ENCODE measurements at places on chromosomes 6 and 20.

- peak overlapping the region; percentile 79 for H3K27ac ChIP-seq
- H3K4me3 ChIP-seq = no peak overlapping the region
- H3K36me3 ChIP-seq = no peaks in the 10 kb centered on the region
These were observed 331.8 kb downstream of the GJA1 start for GRCh38 chr6:121767211-121767610.

DNA sequence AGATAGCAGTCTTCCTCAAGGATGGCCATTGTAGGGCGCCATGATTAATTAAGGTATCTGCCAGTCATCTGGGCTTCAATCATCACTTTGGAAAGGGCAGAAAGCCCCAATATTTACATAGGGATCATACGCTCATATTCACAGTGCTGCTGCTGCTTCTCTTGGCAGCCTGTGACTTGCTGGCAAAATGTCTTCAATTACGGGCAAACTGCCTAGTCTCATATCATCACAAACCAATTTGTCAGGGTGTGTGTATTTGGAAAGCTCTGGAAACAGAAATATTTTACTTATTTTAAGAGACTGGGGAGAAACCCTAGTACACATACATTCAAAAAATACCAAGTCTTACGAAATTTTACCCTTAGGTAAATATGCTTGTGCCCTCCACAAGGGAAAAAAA is 77.6 kb downstream of the SAMD5 start:
- H3K4me3 ChIP-seq = no peak overlapping the region
- H3K27ac ChIP-seq = no peak overlapping the region
- DNase-seq = peak; percentile 88
- no peaks in the 10 kb centered on the region for H3K27me3 ChIP-seq
- H3K36me3 ChIP-seq = no peaks in the 10 kb centered on the region

DNA sequence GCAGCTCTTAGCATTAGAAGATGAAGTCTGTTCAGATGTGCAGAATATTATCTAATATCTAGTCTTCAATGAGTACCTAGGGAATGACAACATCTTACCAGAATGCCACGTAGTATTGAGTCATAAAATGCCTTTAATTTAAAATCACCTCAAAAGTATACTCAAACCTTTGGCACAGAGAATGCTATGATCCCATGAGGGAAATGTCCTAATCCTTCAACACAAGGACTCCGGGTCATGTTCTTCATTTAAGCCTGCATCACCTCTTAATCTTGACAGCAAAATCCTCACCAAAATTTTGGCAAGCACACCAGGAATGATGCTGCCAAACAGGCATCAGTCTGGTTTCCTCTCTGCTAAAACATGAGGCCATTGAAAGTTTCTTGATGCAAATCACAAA is 23.6 kb upstream of the MARCKS start:
- DNase-seq = peak; percentile 52
- H3K27ac ChIP-seq = no peak overlapping the region
- no peaks in the 10 kb centered on the region for H3K4me1 ChIP-seq
- no peak overlapping the region for H3K4me3 ChIP-seq

DNA sequence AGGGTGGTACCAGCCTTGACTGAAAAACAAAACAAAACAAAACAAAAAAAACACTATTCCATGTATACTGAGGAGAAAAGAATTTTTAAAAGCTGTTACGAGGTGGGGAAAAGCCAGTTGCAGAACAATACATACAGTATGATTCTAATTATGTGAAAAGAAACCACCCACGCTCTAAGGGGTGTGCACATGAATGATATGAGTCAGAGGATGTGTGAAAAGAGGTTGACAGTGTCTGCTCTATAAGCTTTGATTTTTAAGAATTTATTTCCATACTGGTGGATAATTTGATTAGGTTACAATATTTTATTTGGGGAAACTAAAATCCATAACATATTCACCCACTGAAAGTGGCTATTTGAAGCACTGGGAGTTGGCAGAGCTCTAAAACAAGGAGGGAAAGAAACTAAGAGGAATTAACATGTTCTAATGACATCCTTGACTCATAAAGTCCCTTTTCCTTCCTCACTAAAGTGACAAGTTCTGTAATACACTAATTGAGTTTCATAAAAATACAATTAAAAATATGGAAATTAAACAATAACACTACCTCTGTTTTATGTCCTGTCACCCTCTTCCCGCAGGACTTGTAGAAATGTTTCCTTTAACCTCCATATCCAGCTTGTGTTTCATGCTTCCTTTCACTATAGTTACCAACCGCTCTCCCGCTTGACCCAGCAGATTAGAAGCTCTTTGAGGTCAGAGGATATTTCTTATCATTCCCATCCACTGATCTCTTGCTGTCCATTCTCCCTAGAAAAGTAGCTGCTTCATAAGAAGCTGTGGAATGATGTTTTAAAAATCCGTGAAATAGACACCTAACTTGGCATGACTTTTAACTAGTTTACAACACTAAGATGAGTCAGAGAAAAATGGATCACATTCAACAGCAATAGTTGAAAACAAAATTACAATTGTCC is 118.6 kb upstream of the CCDC28A start:
- no peak overlapping the region for H3K27ac ChIP-seq
- DNase-seq = peak; percentile 16
- peaks cover 4% of the 10 kb centered on the region for H3K4me1 ChIP-seq
- no peak overlapping the region for H3K4me3 ChIP-seq

DNA sequence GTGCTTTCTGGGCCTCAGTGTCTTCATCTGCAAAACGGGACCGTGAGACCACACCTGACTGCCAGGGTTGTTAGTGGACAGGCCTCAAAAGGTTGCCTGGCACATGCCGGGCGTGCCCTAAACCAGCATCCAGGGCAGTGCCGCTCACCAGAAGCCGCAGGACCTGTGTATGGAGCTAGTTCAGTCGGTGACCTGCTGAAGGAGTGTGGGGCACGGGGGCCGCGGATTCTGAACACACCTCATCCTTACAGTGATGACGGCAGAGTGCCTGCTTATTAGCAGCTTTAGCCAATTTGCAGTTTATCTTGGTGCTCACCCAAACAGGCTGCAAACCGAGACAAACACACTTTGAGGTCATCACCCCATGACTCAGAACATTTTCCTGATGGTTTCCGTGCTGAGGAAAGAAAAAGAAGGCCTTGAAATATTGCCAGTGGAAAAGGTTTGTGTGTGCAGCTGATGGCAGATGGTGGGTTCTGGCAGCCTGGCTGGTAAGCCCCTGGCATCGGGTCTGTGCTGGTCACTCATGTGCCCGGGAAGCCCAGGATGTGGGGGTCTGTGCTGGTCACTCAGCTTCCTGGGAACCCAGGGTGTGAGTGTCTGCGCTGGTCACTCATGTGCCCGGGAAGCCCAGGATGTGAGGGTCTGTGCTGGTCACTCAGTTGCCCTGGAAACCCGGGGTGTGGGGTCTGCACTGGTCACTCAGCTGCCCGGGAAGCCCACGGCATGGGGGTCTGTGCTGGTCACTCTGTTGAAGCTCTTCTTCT is 153.8 kb downstream of the ERMARD start:
- peak overlapping the region; percentile 29 for H3K27ac ChIP-seq
- DNase-seq = peak; percentile 49
- H3K4me3 ChIP-seq = no peak overlapping the region

GRCh38 chr6:170147056-170147787 is 143.7 kb downstream of the DLL1 start:
- H3K4me3 ChIP-seq = no peak overlapping the region
- peaks cover 36% of the 10 kb centered on the region for H3K4me1 ChIP-seq
- peaks cover 23% of the 10 kb centered on the region for H3K27me3 ChIP-seq
- H3K36me3 ChIP-seq = no peaks in the 10 kb centered on the region
- H3K27ac ChIP-seq = no peak overlapping the region

GRCh38 chr6:43575105-43575771 is 600 bp downstream of the XPO5 start:
- H3K27ac ChIP-seq = peak overlapping the region; percentile 85
- H3K36me3 ChIP-seq = peaks cover 22% of the 10 kb centered on the region
- no peak for DNase-seq
- peaks cover 9% of the 10 kb centered on the region for H3K4me1 ChIP-seq
- H3K4me3 ChIP-seq = peak overlapping the region; percentile 98

- H3K27me3 ChIP-seq = no peaks in the 10 kb centered on the region
- no peaks in the 10 kb centered on the region for H3K36me3 ChIP-seq
- H3K4me3 ChIP-seq = no peak overlapping the region
- no peak overlapping the region for H3K27ac ChIP-seq
These were observed 147.1 kb upstream of the MARCKS start for GRCh38 chr6:113709936-113710509.

- no peaks in the 10 kb centered on the region for H3K27me3 ChIP-seq
- no peak overlapping the region for H3K4me3 ChIP-seq
- no peak for DNase-seq
- H3K36me3 ChIP-seq = no peaks in the 10 kb centered on the region
- H3K4me1 ChIP-seq = no peaks in the 10 kb centered on the region
- H3K27ac ChIP-seq = no peak overlapping the region
These were observed 200.5 kb downstream of the PLCB4 start for GRCh38 chr20:9269280-9269971.

- no peaks in the 10 kb centered on the region for H3K36me3 ChIP-seq
- H3K4me1 ChIP-seq = no peaks in the 10 kb centered on the region
- no peak overlapping the region for H3K27ac ChIP-seq
- DNase-seq = no peak
- no peaks in the 10 kb centered on the region for H3K27me3 ChIP-seq
- H3K4me3 ChIP-seq = no peak overlapping the region
These were observed 35.7 kb upstream of the ARID1B start for GRCh38 chr6:156741287-156742073.

- no peak overlapping the region for H3K27ac ChIP-seq
- no peak overlapping the region for H3K4me3 ChIP-seq
- H3K27me3 ChIP-seq = no peaks in the 10 kb centered on the region
- DNase-seq = no peak
These were observed 47.9 kb upstream of the ARID1B start for GRCh38 chr6:156729248-156729647.

GRCh38 chr6:5214570-5215052 is 46.1 kb downstream of the LYRM4 start:
- H3K4me1 ChIP-seq = peaks cover 7% of the 10 kb centered on the region
- DNase-seq = peak; percentile 22
- H3K27me3 ChIP-seq = no peaks in the 10 kb centered on the region
- no peak overlapping the region for H3K27ac ChIP-seq
- H3K4me3 ChIP-seq = no peak overlapping the region
- H3K36me3 ChIP-seq = peaks cover 7% of the 10 kb centered on the region

DNA sequence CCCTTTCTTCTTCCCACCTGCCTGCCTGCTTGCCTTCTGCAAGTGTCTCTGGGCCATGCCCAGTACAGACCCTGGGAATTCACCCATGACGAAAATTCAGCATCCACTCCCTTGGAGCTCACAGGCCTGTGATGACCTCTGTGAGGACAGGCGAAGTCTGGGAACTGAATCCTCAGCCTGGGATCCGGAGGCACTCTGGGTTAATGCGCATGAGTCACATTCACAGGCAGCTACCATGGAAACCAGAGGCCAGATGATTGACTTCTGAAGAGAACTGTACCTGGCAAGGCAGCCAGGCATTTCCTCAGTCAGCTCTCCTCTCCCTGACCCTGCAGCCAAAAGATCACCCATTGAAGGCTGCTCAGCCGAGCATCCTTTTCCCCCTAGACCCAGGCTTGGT is 41.0 kb downstream of the SLC9A8 start:
- H3K4me1 ChIP-seq = peaks cover 7% of the 10 kb centered on the region
- no peaks in the 10 kb centered on the region for H3K27me3 ChIP-seq
- no peak overlapping the region for H3K27ac ChIP-seq

DNA sequence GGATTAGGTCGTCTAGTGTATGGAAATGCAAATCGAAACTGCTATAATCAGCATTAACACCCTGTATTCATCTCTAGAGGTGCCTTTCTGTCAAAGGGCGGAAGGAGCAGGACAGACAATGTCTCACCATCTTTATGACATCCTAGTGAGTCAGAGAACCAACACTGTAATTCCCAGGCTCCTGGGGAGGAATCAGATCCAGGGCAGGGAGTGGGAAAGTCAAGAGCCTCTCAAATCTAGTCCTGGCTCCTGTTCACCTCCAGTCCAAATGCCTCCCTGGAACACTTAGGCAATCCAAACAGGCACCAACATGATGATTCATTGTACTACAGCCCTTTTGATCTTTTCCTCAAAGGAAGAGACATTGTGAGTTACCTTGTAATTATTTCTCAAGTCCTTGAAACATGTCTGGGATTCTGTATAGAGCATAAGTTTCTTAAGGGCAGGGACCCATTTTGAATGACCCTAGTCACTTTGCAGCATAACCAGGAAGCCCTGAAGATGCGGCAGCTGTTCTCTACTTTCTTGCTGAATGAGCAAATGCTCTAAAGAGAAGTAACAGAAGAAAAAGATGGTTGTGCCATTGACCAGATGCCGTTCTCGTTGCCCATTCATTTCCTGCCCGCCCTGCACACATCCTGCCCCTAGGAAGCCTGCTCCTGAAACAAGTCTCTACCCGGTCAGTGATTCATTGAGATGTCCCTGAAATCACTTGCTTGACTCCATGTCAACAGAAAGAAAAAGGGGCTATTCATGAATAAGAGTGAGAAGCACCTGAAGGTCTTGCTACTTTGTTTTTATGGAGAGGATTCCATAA is 112.8 kb upstream of the JARID2 start:
- H3K4me1 ChIP-seq = no peaks in the 10 kb centered on the region
- DNase-seq = peak; percentile 19
- no peak overlapping the region for H3K4me3 ChIP-seq
- H3K27ac ChIP-seq = no peak overlapping the region
- no peaks in the 10 kb centered on the region for H3K27me3 ChIP-seq
- no peaks in the 10 kb centered on the region for H3K36me3 ChIP-seq

DNA sequence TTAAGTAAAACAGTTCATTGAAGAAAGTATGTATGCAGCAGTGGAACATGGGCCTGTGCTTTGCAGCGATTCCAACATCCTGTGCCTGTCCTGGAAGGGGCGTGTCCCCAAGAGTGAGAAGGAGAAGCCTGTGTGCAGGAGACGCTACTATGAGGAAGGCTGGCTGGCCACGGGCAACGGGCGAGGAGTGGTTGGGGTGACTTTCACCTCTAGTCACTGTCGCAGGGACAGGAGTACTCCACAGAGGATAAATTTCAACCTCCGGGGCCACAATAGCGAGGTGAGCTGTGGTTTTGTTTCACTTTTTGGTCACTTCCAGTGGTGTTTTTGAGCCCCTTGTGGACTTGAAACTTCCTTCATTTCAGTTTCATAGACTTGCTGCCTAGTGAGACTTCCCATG is 1.7 kb downstream of the TULP4 start:
- peak; percentile 20 for DNase-seq
- no peaks in the 10 kb centered on the region for H3K27me3 ChIP-seq
- H3K4me1 ChIP-seq = peaks cover 12% of the 10 kb centered on the region
- peaks cover 22% of the 10 kb centered on the region for H3K36me3 ChIP-seq
- no peak overlapping the region for H3K27ac ChIP-seq
- H3K4me3 ChIP-seq = no peak overlapping the region

- H3K36me3 ChIP-seq = no peaks in the 10 kb centered on the region
- H3K27me3 ChIP-seq = no peaks in the 10 kb centered on the region
- no peaks in the 10 kb centered on the region for H3K4me1 ChIP-seq
- H3K27ac ChIP-seq = no peak overlapping the region
These were observed 935.1 kb upstream of the MAP3K7 start for GRCh38 chr6:91521999-91522398.

GRCh38 chr20:52481443-52481842 is 289.9 kb upstream of the ZFP64 start:
- peak; percentile 37 for DNase-seq
- H3K27ac ChIP-seq = no peak overlapping the region
- no peaks in the 10 kb centered on the region for H3K27me3 ChIP-seq
- no peak overlapping the region for H3K4me3 ChIP-seq
- no peaks in the 10 kb centered on the region for H3K4me1 ChIP-seq

GRCh38 chr6:134195164-134195906 is 122.6 kb downstream of the SGK1 start:
- H3K27ac ChIP-seq = no peak overlapping the region
- DNase-seq = peak; percentile 87
- H3K36me3 ChIP-seq = no peaks in the 10 kb centered on the region
- H3K4me3 ChIP-seq = no peak overlapping the region
- H3K4me1 ChIP-seq = no peaks in the 10 kb centered on the region
